ENCODE measurements at places on chromosomes 1 and 21.

- no peak for DNase-seq
These were observed 19.7 kb downstream of the TNNT2 start for GRCh38 chr1:201357636-201358348.

- no peak for DNase-seq
These were observed 28.3 kb upstream of the PEF1 start for GRCh38 chr1:31672986-31673385.

GRCh38 chr1:175410560-175410959 lies 218.0 kb upstream of the KIAA0040 start:
- no peak for DNase-seq

- no peak for DNase-seq
These were observed 57.3 kb downstream of the MACF1 start for GRCh38 chr1:39261712-39262221.

- peak; percentile 61 for DNase-seq
These were observed 103.0 kb downstream of the SSBP3 start for GRCh38 chr1:54302951-54303843.

- DNase-seq: no peak
These were observed 294.1 kb upstream of the KAZN start for GRCh38 chr1:14304381-14304865.

GRCh38 chr1:21434394-21434793 lies 5.5 kb upstream of the NBPF3 start:
- no peak for DNase-seq

DNA sequence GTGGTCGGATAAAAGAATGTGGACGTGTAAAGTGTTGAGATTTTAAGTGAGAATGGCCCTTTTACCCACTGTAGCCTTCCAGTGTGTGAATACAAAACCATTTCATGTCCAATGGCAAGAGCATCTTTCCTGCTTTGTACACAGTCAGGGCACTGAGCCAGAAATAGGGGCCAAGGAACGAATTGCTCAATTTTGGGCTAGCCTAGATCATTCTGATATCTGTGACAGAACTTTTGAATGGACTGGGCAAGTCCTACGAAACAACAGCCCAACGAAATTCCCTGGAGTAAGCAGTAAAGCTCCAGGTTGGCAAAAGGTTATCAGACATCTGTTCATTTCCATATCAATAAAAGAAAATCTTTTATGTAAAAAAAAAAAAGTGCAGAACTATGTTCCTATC lies 5.5 kb downstream of the KIF26B start:
- DNase-seq: no peak

- DNase-seq: no peak
These were observed 115.9 kb downstream of the HIVEP3 start for GRCh38 chr1:41802532-41803501.

GRCh38 chr1:94643819-94644218 lies 102.3 kb upstream of the F3 start:
- DNase-seq: no peak

DNA sequence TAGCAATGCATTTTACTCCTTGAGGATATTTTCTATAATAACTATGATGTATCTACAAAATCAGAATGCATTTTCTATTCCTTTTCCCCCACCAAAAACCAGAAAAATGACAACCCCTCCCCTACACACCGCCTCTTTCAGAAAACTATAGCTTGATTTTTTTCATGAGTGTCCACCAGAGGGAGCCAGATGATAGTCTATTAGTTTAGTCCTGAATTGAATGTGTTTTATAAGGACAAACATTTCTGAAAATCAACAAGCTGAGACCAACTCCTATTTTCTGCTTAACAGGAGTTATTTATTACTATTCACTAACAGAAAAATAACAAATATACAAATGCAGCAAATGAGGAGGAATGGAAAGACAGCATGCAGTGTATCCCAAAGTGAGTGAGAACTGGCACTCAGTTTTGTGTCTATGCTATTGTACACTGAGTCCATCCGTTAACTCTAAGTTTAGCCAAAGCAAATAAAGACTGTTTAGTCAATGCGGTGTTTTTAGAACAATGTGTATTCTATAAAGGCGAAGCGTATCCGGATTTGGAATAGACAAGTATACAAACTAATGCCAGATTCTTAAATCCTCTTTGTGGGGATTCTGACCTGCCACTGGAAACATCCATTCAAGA lies 182.6 kb downstream of the VAV3 start:
- peak; percentile 64 for DNase-seq

GRCh38 chr21:39232861-39233291 lies 49.6 kb upstream of the PSMG1 start:
- DNase-seq: no peak

DNA sequence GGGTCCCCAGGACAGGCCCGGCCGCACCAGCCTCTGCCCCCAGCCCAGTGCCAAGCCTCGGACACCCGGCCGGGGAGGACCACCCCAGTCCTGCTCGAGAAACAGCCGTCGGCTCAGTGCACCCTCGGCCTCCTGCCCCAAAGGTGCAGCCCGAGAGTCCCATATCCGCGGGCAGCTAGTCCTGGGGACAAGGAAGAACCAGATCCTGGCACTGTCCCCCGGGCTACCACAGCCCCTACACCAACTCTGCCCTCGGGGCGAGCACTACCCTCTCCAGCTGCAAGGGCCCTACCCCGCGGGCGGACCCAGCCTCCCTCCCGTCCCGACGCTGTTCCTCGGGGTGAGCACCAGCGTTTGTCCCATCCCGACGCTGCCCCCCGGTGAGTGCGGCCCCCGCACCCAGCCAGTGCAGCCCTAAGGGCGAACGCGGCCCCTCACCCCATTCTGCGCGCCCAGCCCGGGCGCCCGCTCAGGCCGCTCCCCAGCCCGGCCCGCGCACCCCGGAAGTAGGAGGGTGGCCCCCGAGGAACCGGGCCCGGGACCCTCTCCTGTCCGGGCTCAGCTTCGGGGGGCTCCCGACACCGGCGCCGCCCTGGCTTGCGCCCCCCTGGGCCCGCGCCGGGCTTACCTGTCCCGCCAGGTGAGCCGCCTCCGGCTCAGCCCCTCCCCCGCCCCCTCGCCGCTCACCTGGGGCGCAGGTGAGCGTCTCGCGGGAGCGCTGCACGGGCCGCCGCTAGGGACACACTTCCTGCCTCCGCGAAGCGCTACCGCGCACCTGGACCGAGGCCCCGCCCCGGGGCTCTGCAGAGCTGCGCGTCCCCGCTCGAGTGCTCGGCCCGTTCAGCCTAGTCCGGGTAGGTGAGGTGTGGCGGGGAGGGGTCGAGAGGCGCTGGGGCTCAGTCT lies at the start of gene KDF1:
Gene KDF1 (minus strand): TSS at position 747 of the 903 bp plus-strand sequence. CDS start 8,088 bp downstream, outside the sequence.
- DNase-seq: no peak

- no peak for DNase-seq
These were observed 90.0 kb downstream of the UBR4 start for GRCh38 chr1:19120070-19120469.

DNA sequence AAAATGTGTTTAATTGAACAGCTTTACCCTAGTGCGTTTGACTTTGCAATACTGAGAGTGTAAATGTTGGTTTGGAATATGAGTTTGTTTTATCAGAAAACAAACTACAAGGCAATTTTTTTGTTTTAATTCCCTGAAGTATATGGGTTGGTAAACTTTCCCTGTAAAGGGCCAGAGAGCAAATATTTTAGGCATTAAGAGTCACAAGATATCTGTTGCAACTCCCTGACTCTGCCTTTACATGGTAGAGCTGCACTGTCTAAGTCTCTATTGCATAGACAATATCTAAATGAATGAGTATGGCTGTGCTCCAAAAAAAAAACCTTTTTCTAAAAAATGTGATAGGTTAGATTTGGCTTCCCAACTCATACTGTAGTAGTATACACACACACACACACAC lies 115.1 kb upstream of the PBX1 start:
- DNase-seq: no peak

DNA sequence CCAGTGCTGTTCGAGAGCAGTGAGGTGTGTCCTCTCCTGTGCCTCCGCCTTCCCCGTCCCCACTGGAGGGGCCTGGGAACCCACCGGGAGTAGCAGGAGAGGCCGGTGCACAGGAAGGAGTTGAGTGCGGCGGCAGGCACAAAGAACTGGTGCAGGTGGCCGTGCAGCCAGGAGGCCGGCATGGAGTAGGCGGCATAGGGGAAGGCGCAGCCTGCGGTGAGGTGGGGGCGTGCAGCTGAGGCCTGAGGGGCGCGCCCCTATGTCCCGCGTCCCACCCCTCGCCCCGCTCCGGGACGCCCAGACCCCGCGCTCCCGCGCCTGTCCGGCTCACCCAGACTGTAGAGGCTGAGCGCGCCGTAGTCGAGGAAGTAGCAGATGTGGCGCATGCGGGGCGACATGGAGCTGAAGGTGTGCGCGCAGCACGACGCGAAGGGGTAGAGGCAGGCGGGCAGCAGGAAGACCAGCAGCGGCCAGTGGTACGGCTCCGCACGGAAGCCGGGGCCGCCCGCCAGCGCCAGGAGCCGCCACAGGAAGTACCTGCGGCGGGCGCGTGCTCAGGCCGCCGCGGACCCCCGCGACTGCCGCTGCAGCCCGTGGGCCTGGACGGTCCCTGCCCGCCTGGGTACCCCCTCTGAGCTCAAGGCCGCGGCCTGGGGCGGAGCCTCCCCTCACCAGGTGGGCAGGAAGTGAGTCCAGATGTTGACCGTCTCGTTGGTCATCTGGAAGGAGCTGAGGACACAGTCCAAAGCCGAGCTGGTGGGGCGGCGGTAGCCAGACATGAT lies 2.2 kb downstream of the PAQR6 start:
- no peak for DNase-seq

DNA sequence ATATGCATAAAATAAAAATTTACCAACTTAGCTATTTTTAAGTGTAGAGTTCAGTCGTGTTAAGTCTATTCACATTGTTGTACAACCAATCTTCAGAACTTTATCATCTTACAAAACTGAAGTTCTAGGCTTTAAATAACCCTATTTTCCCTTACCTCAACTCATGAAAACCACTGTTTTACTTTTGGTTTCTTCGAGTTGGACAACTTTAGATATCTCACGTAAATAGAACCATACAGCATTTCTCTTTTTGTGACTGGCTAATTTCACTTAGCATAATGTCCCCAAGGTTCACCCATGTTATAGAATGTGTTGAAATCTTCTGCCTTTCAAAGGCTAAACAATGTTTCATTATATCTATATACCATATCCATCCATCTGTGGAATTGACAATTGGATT lies 819.0 kb upstream of the ADGRL4 start:
- DNase-seq: no peak

- DNase-seq: no peak
These were observed 124.1 kb downstream of the XCL2 start for GRCh38 chr1:168419736-168420135.

- no peak for DNase-seq
These were observed 138.6 kb upstream of the EDN2 start for GRCh38 chr1:41622859-41623732.

Measured in spinal cord (tissue), 10 donors.